ENCODE measurements at places on chromosomes 12 and 14.
A peak's percentile ranks its signal among the peaks of the same experiment; 100 is the strongest.

DNA sequence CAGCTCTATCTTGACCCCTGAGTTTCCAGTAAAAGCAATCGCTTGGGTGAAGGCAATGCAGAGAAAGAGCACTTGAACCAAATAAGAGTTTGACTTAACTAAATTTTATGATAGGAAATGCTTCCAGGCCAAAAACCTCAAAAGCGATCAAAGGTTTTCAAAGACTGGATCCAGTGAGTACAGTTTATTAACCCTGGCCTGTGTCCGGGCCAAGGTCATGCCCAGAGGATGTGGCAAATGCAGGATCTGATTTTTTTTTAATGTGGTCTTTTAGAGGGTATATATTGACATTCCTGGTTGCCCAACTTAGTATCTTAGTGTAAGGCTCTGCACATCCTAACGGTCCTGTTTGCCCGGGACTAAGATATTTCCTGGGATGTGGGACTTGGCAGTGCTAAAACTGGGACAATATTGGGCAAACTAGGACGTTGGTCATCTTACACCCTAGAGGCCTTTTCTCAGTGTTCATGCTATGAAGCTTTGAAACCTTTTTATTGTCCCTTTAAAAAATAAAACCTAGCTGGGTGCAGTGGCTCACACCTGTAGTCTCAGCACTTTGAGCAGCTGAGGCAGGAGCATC lies 40.1 kb upstream of the TMED10 start:
- no peak for DNase-seq

DNA sequence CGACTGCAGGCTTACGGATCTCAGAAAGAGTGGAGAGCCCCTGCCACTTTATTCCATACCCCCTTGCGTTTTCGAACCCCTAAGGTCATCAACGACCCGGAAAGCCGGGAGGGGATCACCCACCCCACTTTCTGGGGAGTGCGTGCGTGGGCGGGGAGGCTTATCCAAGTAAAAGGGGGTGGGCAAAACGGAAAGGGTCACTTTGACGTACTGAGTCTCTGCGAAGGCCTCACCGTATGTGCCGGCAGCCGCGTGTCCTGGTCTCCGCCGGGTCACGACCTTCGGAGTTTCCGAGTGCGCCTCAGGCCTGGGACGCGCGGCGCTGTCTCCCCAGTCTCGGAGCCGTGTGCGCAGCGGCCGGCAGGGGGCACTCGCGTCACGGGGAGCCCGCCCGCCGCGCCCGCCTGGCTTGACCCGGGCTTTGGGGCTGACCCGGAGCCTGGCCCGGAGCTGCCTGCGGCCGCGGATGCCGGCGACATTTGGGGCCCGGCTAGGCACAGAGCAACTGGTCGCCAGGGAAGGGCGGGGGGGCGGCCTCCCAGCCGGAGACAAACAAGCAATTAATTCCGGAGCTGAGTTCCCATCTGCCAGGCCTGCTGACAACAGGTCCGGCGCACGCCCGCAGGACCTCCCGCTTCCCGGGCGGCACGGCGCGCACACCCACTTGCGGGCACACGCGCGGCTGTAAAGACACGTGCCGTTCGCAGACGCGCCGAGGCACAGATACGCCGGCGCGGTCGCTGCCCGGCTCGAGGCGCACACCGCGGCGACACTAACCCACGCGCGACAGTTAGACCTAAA lies 890 bp upstream of the KIF26A start:
- DNase-seq = no peak

GRCh38 chr12:14723763-14724162 lies 27.4 kb upstream of the GUCY2C start:
- no peak for DNase-seq

DNA sequence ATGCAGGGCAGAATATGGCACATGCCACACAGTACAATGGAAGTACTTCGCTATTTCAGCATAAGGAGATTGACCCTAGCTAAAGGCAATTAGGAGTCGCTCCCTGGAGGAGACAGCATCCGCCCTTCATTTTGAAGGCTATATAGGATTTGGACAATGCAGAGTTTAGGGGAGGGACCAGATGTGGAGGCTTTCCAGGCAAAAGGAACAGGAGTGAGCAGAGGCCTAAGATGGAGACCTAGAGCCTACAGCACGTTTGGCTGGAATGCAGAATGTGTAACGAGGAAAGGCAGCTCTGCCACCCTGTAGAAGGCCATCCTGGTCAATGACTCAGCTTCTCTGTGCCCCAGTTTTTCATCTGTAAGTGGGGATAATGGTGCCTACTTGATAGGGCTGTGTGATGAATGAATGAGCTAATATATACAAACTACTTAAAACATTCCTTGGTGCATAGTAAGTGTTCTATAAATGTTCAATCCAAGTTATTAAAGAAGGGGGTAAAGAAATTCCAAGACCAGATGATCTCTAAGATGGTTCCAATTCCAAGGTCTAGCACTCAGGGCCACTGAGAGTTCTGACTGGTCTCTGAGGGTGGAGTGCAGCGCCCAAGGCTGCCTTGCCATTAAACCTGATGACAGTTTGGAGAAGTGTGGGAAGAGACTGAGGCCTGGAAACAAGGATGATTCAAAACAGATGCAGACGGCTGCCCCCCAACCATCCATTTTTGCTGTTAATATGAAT lies 54.3 kb upstream of the FRMD6 start:
- DNase-seq = no peak

GRCh38 chr12:101490286-101490920 lies 15.3 kb downstream of the SPIC start:
- no peak for DNase-seq

DNA sequence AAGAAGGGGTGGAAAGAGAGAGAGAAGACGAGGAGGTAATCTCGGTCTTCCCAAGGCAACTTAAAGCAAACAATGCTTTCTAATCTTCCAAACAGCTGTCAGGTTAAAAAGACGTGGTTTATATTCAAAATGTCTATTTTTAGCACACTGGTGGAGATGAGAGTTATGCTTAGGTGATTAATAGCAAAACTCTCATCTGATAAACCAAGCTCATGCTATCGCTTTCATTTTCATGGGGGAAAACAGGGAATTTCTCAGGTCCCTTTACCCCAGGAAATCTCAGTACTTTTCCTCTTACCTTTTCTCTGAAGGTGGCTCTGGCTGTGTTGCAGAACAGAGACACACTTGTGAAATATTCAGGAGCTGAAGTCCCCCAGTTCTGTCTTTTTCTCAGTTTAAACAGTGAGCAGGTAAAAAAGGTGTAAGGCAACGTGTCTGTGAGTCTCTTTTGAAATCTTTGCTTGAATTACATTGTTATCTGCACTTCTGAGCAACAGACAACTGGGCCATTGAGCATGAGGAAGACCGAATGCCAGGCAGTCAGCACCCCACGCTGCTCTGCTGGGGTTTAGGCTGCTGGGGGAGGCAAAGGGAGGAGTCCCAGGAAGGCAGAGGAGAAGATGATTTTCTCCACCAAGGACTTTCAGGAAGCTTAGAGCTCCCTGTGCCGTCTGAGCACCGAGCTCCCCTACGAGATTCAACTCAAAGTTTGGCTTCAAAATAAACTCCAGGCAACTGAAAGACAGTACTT lies 759.3 kb downstream of the BCL11B start:
- DNase-seq = no peak

DNA sequence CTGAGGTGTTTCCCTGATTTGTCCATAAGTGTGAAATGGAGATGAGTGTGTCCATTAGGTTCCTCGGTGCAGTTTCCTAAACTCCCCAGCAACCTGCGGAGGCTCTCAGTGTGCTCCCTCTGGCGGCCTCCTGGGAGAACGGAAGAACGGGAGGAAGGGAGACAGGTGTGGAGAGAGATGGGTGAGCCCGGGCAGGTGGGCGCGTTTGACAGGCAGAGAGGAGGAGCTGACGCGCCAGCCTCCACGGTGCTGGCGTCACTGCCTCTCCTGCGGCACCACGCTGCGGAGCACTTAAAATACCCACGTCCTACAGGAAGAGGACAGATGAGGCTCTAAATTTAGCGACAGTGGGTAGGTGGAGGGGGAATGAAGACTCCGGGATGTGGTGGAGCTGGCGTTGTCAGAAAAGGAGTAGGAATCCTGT lies 26.8 kb upstream of the PEX5 start:
- DNase-seq = no peak

- no peak for DNase-seq
These were observed 125.6 kb downstream of the PDE3A start for GRCh38 chr12:20493934-20494333.

DNA sequence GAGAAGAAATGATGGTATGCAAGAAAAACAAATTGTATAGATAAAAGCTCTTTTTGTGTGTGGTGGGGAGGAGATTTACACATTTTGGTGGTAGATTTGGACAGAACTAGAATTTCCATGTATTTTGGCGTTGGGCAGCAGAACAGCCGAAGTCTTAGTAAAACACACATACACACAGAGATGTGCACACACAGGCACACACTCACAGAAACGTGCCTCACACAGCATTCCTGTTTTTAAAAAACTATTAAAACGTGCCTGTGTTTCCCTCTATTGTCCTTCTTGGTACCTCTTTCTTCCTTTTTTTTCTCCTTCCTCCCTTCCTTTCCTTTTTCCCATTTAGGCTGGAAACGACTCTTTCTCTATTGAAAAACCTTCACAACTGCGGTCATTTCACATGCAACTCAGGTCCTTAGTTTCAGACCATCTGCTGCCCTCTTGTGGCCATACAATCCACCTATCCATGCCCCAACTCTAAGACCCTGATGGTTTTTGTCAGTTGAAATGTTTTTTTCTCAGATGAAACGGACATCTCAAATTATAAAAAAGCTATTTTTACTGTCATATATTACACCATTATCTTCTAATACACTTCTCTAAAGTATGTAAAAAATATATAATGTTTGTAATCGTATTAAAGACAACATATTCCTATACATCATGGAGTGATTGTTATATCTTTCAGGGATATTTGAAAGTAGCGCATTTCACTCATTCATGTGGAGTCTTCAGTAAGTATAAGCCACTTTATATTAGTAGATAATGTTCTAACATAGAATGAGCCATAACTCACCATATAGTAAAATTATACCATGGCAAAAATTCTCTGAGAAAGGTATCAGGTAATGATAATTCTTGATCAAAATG lies 386.7 kb upstream of the NOVA1 start:
- peak; percentile 25 for DNase-seq

DNA sequence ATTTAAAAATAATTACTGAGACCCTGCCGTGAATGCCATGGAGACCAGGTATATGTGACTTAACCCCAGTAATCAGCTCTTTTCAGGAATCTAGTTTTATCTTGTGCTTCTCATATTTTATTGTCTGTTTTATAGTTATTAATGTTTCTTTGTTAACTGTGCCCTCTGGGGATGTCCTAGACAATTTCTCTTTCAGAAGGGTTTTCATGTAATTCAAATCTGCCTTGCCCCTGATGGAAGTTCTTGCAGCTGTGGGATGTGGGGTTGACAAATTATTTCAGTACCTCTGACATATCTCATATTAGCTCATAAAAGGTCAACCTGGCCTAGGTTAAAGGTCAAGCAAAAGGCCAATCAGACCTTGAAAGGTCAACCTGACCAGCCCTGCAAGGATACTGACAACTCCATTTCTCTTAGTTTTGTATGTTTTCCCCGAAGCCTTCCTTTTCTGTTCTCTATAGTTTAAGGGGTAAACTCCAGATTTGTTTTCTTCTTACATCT lies 182.3 kb downstream of the SLC41A2 start:
- no peak for DNase-seq

GRCh38 chr14:58353516-58354299 lies 42.0 kb upstream of the TOMM20L start:
- DNase-seq = no peak

DNA sequence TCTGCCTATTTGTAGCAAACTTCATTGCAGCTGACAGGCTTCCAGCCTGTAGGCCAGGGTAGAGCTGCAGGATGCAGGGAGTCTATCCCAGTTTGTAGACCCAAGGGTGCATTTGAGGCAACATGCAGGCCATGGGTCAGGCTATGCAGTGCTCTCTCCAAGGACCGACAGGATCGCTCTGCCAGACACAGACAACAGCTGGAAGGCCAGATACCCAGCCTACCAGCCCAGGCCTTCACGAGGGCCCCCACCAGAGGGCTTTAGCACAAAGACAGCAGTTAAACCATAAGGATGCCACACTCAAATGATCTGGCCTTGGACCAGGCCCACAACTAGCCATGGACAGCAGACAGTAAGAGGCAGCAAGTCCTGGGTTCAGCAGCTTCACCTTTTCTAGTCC lies 10.3 kb downstream of the KCTD10 start:
- no peak for DNase-seq

DNA sequence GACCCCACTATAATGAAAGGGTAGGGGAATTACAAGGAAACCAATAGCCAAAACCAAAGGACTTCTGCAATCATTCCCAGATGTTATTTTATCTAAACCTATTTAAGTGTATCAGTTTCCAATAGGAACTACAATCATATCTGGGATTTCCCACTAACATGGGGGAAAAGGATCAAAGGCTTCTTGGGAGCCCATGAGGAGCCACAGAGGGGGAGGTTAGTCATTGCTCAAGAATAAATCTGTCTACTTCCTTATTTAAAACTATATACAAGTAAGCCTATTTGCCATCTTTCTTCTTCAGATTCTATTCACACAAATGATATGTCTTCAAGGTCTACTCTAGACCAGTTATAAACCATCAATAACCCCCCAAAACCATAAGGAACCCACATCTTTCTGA lies 33.1 kb downstream of the FGD6 start:
- no peak for DNase-seq

GRCh38 chr12:27541031-27541719 lies 17.2 kb downstream of the PPFIBP1 start:
- DNase-seq = no peak

DNA sequence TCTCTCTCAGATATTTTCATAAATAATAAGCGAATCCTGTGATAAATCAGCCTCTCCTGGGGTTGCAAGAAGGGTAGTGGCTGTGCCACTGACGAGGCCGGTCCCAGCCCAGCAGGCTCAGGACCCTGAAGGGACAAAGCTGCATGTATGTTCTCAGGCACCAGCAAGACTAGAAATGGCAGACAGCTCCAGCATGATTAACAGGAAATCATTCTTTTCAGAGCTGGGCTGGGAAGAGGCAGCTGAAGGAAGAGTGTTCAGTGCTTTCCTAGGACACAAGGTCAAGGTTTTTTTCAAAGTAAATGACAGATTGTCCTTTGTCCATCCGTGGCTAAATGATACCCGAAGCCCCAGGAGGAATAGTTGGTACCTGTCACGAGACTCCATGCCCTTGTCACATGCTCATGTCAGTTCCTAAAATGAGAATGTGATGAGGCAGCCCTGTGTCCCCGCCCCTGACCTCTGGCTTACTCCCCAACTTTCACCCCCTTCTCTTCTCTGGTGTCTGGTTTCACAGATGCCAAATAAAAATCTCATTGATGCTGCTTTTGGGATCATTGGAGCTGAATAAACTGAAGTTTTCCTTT lies 65.1 kb downstream of the PPP1R36 start:
- DNase-seq = no peak

GRCh38 chr12:685388-685787 lies 22.1 kb upstream of the NINJ2 start:
- no peak for DNase-seq

GRCh38 chr12:69779928-69780327 lies 41.3 kb downstream of the RAB3IP start:
- no peak for DNase-seq
